ENCODE measurements at places on chromosomes 3 and 15.

DNA sequence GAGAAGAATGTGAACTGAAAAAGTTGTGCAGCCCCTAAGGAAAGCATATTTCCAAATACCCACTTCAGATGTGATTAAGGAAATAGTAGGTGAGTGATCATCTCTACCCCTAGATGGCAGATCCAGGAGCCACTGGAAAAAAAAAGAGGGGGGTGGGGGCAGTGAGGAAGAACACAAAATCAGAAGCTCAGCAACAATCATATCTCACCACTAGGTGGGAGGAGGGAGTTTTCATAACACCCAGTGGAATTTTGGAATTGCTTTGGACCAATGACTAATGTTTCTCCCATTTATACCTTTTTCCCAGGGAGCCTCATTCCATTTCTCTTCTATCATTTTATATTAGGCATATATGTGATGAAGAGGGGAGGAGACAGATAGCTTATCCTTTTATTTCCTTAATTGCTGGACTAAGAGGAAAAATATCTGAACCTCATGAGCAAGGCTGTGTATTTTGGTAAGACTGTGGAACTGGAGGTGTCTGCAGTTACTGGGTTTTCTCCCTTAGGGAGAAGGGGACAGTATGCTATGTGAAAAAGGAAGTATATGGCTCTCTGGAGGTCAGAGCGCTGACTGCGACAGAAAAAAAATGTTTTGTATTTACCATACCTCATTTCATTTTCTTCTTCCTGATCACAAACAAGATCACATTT, 363.4 kb downstream of the GAP43 start:
- no peak for DNase-seq

DNA sequence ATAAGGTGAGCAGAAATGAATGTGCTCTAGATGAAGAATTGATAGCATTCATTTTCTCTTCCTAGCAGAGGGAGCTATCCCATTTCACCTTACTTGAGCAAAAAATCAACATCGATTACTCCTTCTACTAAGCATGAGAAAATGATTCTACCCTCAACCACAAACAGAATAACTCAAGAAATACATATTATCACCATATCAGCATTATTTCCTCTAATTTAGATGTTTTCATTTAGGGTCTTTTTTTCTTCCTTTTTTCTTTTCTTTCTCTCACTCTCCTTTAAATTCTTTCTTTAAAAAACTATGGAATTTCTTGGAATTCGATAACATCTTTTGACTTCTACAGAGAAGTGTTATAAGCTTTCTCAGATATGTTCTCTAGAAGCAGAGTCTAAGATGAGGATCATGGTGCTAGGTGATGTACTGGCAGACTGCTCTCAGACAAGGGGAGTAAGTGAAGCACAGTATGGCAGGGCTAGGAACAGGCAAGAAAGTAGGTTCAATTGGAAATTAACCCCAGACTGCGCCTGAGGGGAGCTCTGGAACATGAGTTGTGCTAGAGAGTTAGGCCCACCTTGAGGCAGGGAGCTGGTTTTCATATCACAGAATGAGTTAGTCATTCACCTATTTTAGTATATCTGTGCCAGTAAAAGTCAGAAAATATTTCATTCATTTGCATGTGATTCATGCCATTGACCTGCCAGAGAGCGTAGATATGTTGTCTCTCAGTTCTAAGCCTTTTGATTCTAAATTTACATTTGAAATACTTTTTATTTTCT, 279.2 kb upstream of the KCNH8 start:
- peak; percentile 24 for DNase-seq

- no peak for DNase-seq
Measured at GRCh38 chr3:192843119-192843518, 74.5 kb downstream of the MB21D2 start.

DNA sequence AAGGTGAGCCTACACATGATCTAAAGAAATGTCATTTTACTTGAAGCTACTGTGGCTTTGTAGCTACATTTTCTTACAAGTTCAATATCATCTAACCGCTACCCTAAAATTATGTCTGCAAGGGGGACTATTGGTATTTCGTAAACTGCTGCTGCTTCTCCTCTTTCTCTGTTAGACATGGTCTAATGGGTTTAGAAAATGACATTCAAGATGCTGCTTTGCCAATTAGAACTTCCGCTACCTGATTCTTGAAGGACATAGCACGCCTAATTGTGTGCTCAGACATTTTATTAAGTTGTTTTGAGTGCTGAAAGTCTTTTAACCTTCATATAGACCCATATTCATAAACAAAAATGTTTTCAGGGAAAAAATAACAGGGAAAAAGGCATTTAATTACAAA, 283.7 kb upstream of the ICE2 start:
- no peak for DNase-seq

GRCh38 chr15:99682455-99682854, 50.8 kb downstream of the LYSMD4 start:
- DNase-seq = no peak

GRCh38 chr3:71942432-71943187, 157.7 kb upstream of the PROK2 start:
- no peak for DNase-seq

DNA sequence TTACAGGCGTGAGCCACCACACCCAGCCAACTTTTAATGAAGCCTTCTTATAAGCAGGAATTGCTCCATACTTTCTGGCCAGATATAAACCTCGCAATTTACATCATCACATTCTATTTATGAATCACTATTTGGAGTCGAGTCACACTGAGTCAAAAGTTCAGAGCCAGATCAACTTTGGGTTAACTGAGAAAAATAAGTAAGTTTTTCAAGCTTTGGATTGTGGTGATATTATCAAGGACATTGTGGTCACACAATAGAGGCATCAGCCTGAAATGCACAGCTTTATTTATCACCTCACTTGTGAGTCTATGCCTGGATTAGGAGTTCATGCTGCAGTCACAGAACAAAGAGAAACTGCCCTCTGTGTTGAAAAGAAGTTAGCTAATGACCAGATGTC, 1163.5 kb downstream of the ROBO1 start:
- no peak for DNase-seq

DNA sequence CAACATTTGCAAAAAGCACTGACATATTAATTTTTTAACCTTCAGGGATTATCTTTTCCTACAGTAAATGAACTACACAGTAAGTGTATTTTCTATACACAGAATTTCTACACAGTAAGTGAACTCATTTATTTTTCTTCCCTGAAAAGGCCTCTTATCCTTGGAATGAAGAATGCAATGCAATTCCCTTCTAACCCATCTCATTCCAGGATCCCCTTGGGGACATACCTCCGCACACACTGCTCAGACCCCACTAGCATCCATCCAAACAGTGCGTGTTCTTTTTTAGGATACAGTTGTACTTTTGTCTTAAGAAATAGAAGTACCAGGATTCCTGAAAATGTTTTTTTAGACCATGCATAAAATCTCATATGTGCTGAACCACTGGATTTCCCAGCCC, 152.8 kb downstream of the UACA start:
- no peak for DNase-seq

- DNase-seq = no peak
Measured at GRCh38 chr15:58288592-58288991, 143.2 kb upstream of the LIPC start.

DNA sequence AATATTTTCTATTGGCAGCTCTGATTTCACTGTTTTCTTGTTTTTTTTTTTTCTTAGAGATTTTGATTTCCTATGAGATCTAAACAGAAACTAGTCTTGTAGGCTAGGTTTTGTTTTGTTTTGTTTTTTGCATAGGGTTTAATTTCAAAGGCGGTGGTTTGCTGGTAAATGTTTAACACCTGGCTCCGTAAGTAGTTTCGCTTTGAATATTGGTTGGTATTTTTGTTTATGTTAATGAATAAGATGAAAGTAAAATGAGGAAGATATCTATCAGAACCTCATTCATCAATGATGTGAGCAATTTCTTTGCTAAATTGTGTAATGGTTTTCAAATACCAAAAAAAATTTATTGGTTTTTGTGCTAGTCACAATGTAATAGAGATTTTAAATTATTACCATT, 39.7 kb upstream of the TM4SF1 start:
- no peak for DNase-seq

DNA sequence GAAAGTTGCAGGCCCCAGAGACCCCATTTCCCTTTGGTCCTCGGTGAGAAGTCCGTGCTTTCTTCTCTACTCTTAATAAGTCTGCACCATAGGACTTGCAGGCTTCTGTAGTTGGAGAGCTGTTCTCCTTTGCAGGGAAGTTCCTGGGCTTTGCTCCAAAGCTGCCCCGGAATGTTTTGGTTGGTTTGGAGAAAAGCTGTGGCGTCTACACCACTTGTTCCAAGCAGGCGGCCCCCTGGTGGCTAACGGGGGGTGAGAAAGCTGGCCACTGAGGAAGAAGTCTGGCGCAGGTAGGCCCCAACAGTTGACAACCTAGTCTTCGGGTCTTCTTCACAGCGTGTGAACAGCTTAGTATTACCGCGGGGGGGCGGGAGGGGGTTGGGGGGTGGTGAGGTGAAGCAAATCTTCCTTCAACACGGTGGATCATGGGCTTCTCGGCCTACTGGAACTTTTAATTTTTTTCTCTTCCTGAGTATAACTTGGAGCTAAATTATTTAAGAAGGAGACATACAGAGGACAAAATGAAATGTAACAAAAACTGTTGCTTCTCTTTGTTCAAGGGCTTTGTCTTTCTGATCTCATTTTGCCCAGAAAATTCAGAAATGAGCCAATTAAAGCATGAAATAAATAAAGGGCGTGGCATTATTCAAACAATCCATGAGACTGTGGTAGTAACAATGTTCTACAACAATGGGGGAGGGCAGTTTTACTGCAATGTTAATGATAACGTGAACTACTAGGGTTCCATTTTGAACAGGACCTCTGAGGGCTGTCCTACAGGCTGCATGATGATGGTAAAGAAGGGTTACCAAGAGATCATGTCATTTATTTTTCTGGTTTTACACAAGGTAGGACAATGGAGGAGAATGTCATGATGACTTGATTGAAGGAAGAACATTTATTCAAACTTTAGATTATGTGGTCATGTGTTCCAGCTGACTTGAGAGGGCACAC, 2.2 kb upstream of the THRB start:
- no peak for DNase-seq

GRCh38 chr3:196207833-196208607, 3.2 kb downstream of the ZDHHC19 start:
- DNase-seq = peak; percentile 36

DNA sequence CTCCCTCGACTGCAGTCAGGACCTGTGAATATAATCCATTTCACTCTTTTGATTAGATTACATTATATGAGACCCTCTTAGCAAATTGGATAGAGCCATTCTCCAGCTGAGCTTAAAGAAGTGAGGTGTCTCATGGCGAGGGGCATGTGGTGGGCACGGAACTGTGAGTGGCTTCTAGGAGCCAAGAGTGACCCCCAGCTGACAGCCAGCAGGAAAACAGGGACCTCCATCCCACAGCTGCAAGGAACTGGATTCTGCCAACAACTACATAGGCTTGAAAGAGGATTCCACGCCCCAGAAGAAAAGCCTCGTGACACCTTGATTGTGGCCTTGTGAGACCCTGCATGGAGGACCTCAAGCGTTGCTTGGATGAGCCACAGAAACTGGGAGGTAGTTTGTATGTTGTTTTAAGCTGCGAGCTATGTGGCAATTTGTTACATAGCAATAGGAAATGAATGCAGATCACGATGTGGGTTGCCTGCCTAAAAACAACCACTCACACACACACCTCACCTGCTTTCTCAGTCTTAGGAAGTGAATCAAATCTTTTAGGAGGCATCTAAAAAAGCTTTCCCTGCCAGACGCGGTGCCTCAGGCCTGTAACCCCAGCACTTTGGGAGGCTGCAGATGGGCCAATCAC, 84.2 kb upstream of the BHLHE40 start:
- no peak for DNase-seq

- no peak for DNase-seq
Measured at GRCh38 chr3:142588703-142589102, 7.5 kb upstream of the PLS1 start.

DNA sequence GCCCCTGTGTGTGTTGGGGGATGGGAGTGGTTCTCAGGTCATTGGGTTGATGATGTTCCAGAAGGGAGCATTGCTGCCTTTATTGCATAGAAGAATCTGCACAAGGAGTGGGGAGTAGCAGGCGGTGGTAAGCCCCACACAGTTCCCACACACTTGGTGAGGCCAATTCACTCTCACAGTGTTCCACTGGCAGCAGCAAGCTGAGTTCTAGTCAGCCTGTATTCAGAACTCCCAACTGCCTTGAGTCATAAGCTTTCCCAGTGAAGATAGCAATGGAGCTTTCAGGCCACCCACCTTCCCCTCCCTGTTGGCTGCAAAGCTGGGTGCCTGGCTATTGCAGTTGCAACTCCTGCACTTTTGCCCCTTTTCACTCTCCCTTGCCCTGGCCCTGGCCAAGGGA, 181.1 kb upstream of the RBMS3 start:
- no peak for DNase-seq

GRCh38 chr15:92028389-92028724, 174.8 kb downstream of the SLCO3A1 start:
- DNase-seq = no peak

- no peak for DNase-seq
Measured at GRCh38 chr3:25424614-25425013, 3.4 kb upstream of the RARB start.

- no peak for DNase-seq
Measured at GRCh38 chr3:117820658-117821299, 1111.2 kb downstream of the TUSC7 start.

GRCh38 chr15:48459571-48460442, 128.6 kb downstream of the DUT start:
- no peak for DNase-seq

DNA sequence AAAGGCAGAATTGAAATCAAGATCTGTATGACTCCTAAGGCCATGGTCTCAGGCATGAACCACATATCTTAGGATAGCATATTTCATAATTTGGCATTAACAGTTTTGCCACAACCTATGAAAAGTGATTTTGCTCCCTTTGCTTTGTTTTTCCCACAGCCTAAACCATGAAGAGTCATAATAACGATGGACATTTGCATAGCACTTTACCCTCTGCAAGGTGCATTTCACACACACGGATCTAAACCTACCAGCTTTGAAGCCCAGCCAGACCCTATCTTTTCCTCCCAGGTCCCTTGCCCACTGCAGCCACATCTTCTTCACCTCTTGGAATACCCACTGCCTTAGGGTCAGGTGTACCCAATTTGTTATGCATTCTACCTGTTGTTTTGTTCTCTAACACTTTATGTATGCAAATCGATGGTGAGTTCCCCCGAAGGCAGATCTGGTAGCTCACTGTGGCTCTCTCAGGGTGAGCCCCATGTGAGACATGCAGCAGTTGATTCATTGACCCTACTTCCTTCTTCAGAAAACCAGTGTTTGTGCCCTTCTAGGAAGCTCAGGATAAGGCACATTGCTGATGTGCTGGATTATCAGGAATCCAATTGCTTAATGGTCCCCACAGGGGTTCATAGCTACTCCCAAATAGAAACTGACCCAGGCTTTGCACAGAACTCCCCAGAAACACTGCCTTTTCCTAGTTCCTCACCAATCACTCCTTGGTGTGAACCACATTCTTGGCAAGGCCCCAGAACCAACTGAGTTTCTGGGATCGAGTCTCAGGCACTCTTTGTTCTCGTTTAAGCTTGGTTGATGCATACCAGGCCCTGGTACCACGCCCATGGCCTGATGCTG, 8.7 kb downstream of the ARHGAP31 start:
- DNase-seq = no peak

- no peak for DNase-seq
Measured at GRCh38 chr3:61578667-61579367, 17.4 kb downstream of the PTPRG start.

- no peak for DNase-seq
Measured at GRCh38 chr3:132788301-132788671, 66.1 kb upstream of the NPHP3 start.

Measured in activated T-cell treated with anti-CD3 and anti-CD28 coated beads for 24 hours (primary cell).